T-helper 17 cell (primary cell): ENCODE measurements at places on chromosomes 1 and 21. TPM values are rescaled to one million over a fixed set of nuclear protein-coding genes. Genes with fewer than 3 reads are reported as not detected.

Gene PKP1
- total RNA-seq = not detected

Gene EXO1
- 1.7 TPM for total RNA-seq

Gene ST6GALNAC5
- not detected for total RNA-seq

DNA sequence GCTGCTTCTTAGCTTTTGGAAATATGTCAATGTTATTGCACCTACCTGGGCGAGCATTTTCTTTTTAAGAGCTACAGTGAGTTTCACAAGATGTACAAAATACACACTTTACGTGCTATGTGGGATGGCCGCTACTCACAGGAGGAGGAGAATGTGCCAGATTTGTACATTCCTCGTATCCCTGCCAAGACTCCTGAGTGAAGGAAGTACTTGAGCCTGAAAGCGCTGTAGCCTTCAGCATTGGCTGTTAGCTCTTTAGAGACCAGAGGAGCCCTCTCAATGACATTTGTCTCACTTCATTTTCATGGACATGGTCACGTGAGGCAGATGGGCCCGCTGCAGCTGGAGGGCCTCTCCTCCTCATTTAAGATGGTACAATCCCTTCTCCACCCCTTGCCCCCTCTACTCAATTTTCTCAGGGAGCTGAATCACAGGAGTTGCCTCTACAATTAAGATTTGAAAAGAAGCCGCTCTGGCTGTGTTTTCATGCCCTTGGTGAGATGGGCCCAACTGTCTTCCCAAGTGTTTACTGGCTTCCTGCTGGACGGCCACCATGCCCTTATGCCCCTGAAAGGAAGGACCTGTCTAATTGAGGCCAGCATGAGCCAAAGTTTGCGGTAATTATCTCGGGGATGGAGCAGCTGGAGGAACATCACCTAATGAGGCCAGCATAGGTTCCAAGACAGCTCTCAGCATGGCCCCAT lies 442.6 kb downstream of the PRDM2 start:
- no peak for DNase-seq
